ENCODE measurements at places on chromosomes 3 and 15.

GRCh38 chr15:79943820-79944219, 27.2 kb downstream of the BCL2A1 start:
- DNase-seq: no peak

GRCh38 chr3:4525560-4526223, 32.5 kb downstream of the ITPR1 start:
- DNase-seq: no peak

DNA sequence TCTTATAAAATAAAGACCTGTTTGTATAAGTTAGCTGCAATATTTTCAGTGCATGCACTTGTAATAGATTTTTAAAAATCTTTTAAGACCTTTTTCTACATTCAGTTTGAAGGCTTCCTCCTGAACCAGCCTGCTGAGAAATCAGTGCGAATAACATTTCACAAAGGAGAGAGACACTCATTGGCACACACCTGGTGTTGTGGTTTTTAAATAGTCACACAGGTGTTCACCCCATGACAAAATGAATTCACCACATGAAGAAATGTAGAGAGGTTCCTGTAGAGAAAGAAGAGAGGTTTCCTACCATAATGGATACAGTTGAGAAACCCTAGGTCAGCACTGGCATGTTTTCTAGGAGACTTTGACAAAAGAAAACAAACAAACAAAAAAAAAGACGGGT, 237.3 kb downstream of the CNTN6 start:
- DNase-seq: no peak

- DNase-seq: no peak
Observed at GRCh38 chr3:67296039-67296892, 298.2 kb downstream of the KBTBD8 start.

GRCh38 chr3:196186651-196187573, 24.3 kb downstream of the ZDHHC19 start:
- no peak for DNase-seq

GRCh38 chr3:152656972-152657355, 178.0 kb upstream of the P2RY1 start:
- DNase-seq: no peak

All from HL-60 (cell line).